ENCODE measurements at places on chromosomes 1 and 21. TPM values are rescaled to one million over a fixed set of nuclear protein-coding genes. Genes with fewer than 3 reads are reported as not detected.
A peak's percentile ranks its signal among the peaks of the same experiment; 100 is the strongest.

KCNA2 gene
- total RNA-seq, result 2.5 TPM

S100A14 gene
- total RNA-seq, result not detected

NPHS2 gene
- not detected for total RNA-seq

SRM gene
- 152 TPM for total RNA-seq

SLC26A9 gene
- 0.16 TPM for total RNA-seq

SAMSN1 gene
- total RNA-seq, result not detected

DCDC2B gene
- total RNA-seq, result not detected

BATF3 gene
- total RNA-seq, result not detected

- DNase-seq, result no peak
Measured at GRCh38 chr1:202227053-202227672, 33.6 kb downstream of the LGR6 start.

GRCh38 chr1:7469255-7469938, 301.7 kb upstream of the VAMP3 start:
- no peak for DNase-seq

DNA sequence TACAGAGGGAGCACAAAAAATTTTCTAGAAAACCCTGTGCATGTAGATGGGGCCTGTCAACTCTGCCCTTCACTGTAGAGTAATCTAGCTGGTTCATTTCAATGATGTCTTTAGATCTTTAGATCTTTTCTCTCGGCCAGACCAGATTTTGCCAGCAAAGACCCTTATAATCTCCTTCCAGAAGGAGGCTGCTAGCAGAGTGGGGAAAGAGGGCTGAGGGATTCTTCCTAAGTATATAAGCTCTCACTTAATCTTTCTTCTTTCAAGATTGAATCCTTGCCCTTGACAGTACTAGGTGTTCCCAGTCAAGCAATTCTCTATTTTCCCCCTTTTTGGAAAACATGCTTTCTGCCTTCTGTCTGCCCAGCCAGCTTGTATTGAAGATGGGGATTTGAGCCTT, 34.3 kb downstream of the BCAS2 start:
- no peak for DNase-seq

- no peak for DNase-seq
Measured at GRCh38 chr1:78401148-78401547, 89.6 kb upstream of the PTGFR start.

- DNase-seq, result no peak
Measured at GRCh38 chr1:46396441-46397398, 2.6 kb downstream of the FAAH start.

GRCh38 chr21:19197950-19198349, 794.4 kb upstream of the TMPRSS15 start:
- DNase-seq, result no peak

DNA sequence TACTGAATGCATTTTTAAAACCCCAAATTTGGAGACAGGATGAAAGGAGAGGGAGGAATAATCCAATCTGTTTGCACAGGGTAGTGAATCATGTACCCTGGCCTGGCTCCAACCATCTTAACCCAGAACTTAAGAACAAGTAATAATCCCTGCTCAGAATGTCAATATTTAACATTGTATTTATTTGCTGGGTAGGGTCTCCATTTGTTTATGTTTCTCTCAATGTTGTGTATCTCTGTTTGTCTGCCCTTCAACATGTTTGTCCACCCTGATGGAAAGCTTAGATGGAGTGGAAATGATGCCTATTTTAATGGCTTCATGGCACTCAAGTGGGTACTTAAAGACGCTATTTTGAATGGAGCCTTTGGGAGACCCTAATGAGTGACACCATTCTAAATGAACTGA, 54.4 kb upstream of the CDC42BPA start:
- DNase-seq, result no peak

DNA sequence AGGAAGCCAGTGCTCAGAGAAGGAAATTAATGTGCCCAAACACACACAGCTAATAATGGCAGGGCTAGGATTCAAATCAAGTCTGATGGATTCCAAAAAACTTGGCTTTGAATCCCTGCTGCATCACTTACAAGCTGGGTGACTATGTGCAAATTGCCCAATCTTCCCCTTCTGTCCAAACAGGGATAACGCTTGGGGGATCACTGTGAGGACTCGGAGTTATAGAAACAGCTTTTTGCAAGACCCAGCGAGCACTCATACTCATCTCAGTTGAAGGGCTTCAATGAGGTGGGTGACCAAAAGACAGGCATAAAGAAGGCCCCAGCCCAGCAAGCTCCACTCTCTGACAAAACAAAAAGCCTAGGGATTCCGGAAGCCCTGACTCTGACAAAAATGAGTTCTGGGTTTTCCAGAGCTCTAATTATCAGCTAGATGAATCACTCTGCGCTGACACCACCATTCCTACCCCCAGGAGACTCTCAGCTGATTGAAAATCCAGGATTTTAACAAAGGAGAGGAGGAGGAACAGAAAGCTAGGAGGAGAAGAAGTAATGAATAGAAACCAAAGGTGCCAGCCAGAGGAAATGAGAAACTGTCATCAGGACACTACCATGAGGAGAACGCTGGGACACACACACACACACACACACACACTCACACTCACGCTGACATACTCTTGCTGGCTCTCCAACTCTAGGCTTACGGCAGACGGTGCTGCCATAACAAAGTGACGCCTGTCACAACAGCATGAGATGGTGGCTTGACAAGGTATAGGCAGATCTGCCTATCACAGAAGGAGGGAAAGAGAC, 1.6 kb upstream of the STK40 start:
- DNase-seq, result no peak

DNA sequence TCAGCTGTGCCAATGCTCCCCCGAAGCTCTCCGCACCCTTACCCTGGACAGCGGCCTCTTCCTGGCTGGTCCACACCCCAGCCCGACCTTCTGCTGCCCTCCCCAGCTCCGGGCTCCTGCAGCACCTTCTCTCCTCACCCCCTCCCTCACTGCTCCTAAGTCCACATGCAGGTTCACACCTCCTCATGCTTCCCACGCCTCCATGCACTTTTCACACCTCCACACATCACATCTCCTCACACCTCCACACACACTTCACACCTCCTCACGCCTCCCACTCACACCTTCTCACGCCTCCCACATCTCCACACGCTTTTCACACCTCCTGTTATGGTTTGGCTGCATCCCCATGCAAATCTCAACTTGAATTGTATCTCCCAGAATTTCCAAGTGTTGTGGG, 18.9 kb downstream of the GPR137B start:
- DNase-seq, result no peak

- no peak for DNase-seq
Measured at GRCh38 chr1:30446095-30446494, 277.3 kb downstream of the MATN1 start.

- no peak for DNase-seq
Measured at GRCh38 chr21:22743085-22743484, 1744.9 kb downstream of the NCAM2 start.

- no peak for DNase-seq
Measured at GRCh38 chr21:42575111-42575510, 61.5 kb downstream of the SLC37A1 start.

DNA sequence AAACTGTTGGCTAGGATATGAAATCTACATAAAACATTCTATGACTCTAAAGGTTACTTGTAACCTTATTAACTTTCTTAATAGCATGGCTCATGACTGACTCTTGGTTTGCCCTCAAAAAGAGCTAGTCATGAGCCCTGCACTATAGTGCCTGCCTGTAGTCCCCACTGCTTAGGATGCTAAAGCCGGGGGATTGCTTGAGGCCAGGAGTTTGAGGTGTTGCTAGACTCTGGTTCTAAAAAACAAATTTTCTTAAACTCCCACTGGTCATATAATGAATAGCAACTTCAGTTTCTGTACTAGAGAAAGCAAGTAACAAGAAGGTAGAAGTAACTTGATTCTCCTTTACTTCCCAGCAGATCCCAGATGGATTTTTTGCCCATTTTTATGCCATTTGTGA, 15.8 kb upstream of the NEXN start:
- no peak for DNase-seq

DNA sequence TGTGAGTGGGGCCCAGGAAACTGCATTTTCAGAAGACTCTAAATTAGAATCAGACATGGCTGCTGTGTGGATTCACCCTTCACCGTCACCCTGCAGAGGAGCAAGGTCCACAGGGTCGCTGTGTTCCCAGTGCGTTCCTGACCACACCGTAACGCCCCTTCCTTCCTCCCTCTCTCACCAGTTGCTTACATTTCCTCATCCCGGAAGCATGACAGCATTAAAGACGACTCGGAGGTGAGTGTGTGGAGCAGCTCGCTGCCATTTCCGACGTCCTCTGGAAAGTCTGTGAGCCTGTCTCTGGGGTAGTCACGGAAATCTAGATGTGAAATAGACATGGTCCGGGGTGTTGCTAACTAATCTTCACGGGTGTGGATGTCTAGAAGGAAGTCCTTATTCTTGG, 45.9 kb downstream of the FAAP20 start:
- DNase-seq, result no peak

DNA sequence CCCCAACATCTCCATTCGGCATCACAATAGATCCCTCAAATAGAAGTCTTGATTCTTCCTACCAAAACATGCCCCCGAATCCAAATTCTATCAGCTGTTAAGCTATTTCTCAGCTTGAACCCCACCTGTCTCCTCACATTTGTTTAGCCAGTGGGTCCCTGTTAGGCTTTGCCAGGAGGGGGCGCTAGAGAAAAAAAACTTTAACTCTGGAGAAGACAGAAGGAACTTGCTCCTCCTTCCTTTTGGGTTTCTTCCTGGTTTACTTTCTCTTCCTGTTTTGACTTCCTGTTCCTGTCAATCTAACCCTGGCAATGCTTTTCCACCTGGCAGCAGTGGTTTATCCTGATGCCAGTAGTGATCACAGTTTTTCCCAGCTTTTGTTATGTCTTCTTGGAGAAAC, 95.6 kb upstream of the KCNK1 start:
- peak; percentile 53 for DNase-seq

- DNase-seq, result no peak
Measured at GRCh38 chr1:234868296-234869147, 258.5 kb upstream of the IRF2BP2 start.

GRCh38 chr1:4674676-4675075, 20.3 kb downstream of the AJAP1 start:
- no peak for DNase-seq

GRCh38 chr1:1421147-1421906, at the start of gene ANKRD65:
TSS of gene ANKRD65 (minus strand) at chr1:1421276. CDS start at chr1:1421005, 271 bp downstream.
- DNase-seq, result no peak

GRCh38 chr1:29789221-29789909, 553.0 kb downstream of the PTPRU start:
- no peak for DNase-seq

GRCh38 chr1:118214866-118215265, 29.8 kb upstream of the SPAG17 start:
- no peak for DNase-seq

DNA sequence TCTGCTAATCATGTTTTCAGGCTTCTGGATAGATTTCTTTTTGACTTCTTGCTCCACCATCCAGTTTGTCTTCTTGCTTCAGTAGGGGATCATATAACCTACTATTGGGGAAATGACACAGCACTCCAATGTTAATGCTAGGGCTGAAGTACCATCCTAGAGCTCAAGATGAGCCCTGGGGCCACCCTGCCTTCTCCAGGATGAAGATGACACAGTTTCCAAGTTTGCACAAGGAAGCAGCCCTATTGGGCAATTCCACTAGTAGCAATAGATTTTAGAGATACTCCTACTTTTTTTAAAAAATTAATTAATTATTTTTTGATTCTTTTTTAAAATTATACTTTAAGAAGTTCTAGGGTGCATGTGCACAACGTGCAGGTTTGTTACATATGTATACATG, 11.3 kb upstream of the KLF18 start:
- DNase-seq, result no peak

DNA sequence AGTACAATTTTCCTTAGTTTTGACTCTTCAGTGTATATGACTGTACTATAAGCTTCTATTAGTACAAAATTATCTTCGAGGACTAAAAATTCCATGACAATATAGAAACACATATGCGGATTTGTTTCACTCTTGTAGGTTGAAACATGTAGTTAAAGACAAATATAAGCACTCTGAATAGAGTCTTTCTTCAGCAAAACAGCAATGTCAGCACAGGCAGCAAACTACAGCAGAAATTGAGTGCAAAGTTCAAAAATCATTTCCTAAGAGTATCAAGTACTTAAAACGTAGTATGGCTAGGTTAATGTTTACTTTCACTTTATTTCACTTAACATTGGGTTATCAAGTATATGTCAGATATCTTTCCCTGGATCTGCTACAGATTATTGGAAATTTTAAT, 106.7 kb downstream of the FAF1 start:
- DNase-seq, result no peak

DNA sequence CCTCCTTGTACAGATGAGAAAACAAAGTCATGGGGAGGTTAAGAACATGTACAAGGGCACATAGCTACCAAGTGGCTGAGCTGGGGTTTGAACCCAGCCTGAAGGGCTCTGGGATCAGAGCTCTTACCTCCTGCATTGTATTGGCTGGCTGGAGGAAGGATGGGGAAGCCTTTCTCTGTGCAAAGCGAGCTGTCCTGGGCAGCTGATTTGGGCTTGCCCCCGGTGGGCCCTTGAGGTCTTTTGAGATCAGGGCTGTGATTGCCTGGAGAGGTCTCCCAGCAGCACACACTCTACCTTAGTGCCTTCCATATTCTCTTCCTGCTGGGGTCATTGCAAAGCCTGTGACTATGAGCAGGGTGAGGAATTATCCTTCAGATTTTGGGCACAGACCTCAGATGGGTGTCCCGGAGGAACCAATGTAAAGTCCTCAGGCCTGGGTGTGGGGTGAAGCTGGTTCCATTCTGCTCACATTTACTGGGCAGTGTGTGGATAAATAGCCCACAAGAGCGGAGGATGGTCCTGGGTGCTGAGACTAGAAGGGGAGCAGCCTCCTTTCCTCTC, 53.3 kb upstream of the EPS8L3 start:
- no peak for DNase-seq

Measured in neural crest cell (in vitro differentiated cells).